ENCODE measurements at places on chromosomes 2 and 18.
A peak's percentile ranks its signal among the peaks of the same experiment; 100 is the strongest.

DNA sequence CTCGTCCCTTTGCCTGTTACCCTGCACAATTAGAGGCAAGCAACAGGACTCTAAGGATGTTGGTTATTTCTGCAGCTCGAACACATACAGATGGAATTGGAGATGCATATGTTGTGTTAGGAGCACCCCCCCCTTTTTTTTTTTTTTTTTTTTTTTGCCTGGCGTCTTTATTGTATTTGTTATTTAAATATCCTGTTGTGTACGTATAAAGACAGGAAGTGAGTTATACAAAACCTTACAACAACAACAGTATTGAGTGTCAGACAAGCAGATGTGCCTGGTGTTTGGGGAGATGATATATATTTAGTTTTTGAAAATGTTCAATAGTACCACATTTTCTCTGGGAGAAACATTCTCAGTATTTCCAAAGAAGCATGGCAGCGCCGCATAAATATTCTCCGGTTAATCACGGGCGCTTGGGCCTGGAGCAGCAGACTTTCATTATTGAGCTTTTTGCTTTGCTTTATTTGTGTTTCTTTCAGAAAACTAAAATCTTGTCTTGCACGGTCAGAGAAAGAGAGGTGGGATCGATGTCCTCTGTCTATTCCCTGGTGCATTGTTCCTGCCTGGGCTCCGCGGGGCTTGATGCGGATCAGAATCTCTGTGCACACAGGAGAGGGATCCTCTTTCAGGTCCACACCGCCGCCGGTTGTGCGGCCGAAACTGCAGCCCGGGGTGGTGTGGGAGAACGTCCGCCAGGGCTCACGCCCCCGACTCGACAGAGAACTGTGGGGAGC, 23.2 kb upstream of the ZNF516 start:
- peak; percentile 21 for DNase-seq

GRCh38 chr2:54941248-54941984, 108.8 kb downstream of the RTN4 start:
- DNase-seq, result no peak

DNA sequence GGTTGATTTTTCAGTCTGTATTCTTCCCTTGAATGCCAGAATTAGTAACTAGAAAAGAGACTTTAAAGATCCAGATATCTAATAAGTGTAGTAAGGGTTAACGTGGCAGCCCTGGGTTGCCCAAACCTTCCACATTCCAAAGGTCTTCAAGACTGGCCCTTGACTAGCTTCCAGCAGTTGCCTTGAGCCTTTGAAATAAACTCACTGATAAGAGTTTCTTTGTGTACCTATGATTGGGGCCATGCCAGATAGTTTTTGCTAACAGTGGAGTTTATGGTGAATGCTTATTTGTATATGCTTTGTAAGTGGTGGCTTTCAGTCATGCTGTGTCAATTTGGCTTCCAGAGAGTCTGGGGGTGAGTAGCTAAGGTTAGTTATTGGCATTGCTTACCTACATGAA, 722.3 kb downstream of the RNF144A start:
- no peak for DNase-seq

- no peak for DNase-seq
Measured at GRCh38 chr2:229370509-229370908, 99.4 kb upstream of the PID1 start.

GRCh38 chr2:168424112-168424951, 31.7 kb upstream of the CERS6 start:
- DNase-seq, result no peak

DNA sequence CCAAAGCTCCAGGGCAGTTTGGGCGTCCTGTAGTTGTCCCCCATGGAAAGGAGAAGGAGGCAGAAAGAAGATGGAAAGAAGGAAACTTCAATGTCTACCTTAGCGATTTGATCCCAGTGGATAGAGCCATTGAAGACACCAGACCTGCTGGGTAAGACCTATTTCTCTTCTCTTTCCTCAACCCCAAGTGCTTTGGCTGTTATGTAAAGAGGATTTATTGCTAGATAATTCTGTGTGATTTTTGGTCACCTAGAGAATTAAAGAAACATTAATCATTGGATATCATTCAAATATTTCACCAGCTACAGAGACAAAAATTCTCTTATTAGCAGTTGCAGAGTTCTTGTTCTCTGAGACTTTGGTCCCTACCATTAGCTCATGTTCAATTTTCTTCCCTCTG, 1.9 kb downstream of the GALNT5 start:
- no peak for DNase-seq

DNA sequence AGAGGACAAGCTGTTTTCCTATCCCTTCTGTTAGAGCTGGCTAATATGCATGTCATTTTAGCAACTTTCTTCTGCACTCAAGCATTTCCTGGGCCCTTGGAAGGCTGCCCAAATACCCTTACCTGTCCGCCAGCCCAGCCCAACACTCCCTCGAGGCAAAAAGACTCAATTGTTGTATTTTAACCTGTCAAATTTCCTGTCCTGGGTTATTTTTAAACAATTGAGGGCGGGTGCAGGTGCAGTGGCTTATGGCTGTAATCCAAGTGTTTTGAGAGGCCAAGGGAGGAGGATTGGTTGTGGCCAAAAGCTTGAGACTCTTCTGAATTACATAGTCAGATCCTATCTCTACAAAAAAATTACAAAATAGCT, 125.0 kb upstream of the ARHGAP28 start:
- DNase-seq, result no peak

GRCh38 chr2:67719351-67719750, 322.2 kb downstream of the ETAA1 start:
- no peak for DNase-seq

DNA sequence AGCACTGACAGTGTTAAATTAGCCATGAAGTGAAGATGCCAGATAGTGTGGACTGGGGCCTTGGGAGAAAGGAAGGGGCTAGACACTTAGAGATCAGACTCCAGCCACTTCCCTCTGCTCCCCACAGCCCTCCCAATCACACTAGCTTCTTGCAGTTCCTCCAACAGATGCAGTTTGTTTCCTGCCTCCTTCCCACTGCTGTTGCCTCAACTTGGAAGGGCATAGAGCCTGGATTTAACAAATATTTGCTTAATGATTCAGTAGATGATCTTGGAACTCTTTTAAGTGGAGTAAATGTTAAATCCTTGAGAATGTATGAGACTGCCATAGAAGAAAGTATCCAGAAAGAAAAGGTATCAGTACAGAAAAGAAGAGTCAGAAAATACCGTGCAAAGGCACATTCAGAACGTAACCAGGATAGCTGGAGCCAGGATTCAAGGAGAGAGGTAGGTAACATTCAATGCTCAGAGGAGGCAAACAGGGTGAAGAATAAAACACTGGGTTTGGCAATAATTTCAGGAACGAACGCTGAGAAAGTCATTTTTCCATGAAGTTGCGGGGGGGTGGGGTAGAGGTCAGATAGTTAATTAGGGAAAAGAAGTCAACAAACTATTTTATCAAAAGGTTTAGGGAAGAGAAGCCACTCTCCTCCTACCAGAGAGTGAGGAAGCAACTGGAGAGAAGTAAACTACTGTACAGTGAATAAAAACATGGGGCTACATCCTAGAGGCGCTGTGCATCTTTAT, 1.3 kb upstream of the BZW1 start:
- DNase-seq, result no peak

GRCh38 chr2:12605366-12605765, 111.4 kb upstream of the TRIB2 start:
- no peak for DNase-seq

- no peak for DNase-seq
Measured at GRCh38 chr2:173760553-173760952, 204.6 kb downstream of the SP3 start.

GRCh38 chr18:10518595-10519255, 7.1 kb upstream of the NAPG start:
- no peak for DNase-seq

DNA sequence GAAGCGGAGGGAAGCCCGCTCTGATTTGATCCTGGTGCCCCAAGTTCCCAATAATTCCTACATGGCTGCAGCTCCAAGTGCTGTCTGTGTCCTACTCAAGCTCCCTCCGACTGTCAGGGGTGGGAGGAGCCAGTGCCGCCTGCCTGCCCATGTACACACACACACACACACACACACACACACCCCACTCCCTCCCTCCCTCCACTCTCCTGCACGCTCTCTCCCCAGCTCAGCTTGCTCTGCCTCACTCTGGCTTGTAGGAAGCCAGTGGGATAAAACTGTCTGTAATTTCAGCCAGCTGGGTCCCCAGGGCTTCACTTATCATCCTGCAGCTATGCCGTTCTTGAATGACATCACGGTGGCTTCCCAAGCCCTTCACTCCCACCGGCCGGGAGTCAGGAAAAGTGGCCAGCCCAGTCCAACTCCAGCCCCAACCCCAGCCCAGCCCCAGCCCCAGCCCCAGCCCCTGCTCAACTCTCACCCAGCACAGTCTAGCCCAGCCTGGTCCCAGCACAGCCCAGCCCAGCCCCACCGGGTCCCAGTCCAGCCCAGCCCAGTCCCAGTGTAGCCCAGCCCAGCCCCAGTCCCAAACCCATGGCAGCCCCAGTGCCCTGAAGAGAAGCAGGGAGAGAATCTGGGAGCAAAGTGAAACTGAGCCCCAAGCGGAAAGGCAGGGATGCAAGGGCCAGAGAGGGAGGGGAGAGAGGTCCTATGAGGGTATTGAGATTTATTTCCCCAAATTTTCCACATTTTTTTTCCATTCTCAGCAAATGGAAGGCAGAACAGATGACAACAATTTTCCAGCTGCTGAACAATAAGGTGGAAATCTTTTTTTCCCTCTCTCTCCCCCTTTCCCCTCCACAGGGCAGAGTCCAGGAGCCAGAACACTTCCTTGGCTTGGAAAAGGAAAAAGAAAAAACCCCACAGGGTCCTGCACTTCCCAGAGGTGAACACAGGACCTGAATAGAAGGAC, 144.0 kb downstream of the TNS1 start:
- DNase-seq, result no peak

- no peak for DNase-seq
Measured at GRCh38 chr2:169112841-169113240, 43.5 kb downstream of the DHRS9 start.

Data from CD4-positive, alpha-beta T cell treated with Interferon gamma for 1 hour (primary cell).